ENCODE measurements at places on chromosomes 12 and 14.

DNA sequence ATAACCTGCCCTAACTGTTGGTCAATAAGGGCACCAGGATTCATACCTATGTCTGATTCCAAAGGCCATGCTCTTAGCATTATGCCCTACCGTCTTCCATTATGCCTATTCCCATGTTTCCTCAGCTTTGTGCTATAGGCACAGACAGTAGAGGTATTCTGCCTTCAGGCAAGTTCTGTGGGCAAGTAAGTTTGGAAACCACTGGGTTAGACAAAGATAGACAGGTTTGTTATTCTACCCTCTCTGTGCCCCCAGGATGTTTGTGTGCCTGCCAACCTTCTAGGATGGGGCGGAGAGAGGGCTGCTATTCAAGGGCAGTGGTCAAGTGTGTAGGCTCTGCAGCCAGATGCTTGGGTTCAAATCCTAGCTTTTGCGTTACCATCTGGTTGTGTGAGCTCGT, 4.6 kb downstream of the RAPGEF3 start:
- no peak for DNase-seq

- DNase-seq: no peak
Measured at GRCh38 chr12:21786041-21786531, 11.6 kb upstream of the KCNJ8 start.

- no peak for DNase-seq
Measured at GRCh38 chr12:65335021-65335714, 56.7 kb downstream of the MSRB3 start.

- no peak for DNase-seq
Measured at GRCh38 chr12:26833743-26834490, 923 bp upstream of the ITPR2 start.

GRCh38 chr12:51895378-51896135, 7.7 kb downstream of the ANKRD33 start:
- DNase-seq: no peak

- DNase-seq: no peak
Measured at GRCh38 chr12:29990971-29991370, 207.2 kb upstream of the TMTC1 start.

DNA sequence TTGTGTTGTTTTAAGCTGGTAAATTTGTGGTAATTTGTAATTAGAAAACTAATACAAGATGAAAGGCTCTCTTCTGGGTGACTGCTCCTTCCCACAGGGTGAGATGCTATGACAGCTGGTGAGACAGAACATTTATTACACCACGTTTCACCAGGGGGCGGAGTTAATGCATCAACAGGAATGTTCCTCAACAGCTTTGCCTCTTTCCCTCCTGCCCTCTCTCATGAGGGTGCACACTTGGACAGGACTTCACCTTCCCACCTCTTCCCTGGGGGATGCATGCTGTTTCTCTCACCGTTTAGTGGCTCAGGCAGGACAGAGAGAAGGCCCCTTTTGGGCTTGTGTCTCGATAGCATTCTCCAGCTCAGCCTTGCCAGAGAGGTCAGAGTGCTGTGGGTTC, 13.4 kb upstream of the PPP1R1A start:
- no peak for DNase-seq

- no peak for DNase-seq
Measured at GRCh38 chr14:52131640-52132320, 62.9 kb upstream of the NID2 start.

GRCh38 chr14:21300892-21301291, 21.0 kb downstream of the RPGRIP1 start:
- DNase-seq: no peak

- no peak for DNase-seq
Measured at GRCh38 chr14:58631732-58632131, 6.0 kb upstream of the DACT1 start.

- no peak for DNase-seq
Measured at GRCh38 chr12:53660041-53660440, 15.8 kb downstream of the ATP5MC2 start.

DNA sequence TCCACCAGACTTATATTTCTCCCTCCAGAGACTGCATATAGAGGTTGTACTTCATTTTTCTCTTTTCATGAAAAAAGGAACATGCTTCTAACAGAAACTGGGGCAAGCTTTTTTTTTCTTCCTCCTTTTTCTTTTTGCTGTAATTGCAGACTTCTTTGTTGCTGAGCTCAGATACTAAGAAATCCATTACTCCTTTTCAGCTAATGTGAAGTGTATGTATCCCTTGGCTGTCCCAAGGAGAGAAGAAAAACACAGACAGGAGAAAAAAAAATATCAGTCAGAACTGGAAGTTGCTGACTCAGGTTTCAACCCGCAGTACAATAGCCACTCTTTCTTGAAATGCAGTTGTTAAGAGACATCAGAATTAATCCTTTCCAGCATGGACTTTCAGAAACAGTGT, 1248.4 kb downstream of the LRFN5 start:
- DNase-seq: no peak

DNA sequence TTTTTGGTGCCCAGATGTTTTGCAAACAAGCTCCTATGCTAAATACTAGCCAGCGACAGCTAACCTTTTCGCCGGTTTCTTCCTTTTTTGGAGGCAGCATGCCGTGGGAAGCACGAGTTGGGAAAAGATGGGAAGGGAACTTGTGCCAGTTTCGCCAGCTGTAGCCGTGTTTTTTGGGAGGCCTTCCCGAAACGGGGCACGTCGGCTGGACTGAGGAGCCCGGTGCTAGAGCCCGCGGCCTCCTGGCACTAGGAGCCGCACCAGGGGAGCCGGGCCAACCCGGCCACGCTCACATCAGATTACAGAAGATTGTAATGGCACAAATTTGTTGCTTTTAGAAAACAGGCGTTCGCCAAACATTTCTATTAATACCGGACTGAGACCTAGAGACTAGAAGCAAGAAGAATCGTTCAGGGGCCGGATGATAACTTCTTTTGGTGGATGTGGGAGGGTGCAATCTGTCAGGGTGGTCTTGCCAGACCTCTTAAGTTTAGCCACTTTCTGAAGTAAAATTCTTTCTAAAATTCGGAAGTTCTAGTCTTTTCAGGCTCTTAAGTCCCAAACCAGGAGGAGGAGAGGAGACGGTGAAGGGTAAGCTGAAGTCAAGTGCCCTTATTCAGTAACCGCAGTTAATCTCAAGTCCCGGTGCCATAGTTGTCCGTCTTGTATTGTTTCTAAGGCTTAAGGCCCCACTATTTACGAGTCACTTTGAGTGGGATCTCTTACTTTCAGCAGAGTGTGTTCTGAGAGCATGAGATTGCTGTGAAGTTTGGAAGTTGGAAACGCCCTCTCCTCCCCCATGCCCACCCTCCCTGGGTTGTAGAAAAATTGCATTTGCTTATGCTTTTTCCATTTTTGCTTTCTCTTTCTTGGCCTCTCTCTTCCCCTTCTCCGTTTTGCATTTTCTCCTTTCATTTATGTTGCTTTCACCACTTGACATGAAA, 1.3 kb downstream of the RASSF3 start:
- DNase-seq: no peak

- DNase-seq: no peak
Measured at GRCh38 chr12:116347265-116347664, 69.8 kb upstream of the MED13L start.

- no peak for DNase-seq
Measured at GRCh38 chr12:100234591-100235304, 32.1 kb downstream of the DEPDC4 start.

DNA sequence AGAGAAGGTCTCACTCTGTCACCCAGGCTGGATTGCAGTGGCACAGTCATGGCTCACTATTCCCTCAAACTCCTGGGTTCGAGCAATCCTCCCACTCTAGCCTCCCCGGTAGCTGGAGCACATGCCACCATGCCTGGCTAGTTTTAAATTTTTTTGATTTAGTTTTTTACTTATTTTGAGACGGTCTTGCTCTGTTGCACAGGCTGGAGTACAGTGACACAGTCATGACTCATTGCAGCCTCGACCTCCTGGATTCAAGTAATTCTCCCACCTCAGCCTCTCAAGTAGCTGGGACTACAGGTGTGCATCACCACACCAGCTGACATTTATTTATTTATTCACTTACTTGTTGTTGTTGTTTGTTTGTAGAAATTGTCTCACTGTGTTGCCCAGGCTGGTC, 22.2 kb upstream of the DIP2B start:
- no peak for DNase-seq

- DNase-seq: no peak
Measured at GRCh38 chr14:29227631-29228030, 461.0 kb downstream of the FOXG1 start.

DNA sequence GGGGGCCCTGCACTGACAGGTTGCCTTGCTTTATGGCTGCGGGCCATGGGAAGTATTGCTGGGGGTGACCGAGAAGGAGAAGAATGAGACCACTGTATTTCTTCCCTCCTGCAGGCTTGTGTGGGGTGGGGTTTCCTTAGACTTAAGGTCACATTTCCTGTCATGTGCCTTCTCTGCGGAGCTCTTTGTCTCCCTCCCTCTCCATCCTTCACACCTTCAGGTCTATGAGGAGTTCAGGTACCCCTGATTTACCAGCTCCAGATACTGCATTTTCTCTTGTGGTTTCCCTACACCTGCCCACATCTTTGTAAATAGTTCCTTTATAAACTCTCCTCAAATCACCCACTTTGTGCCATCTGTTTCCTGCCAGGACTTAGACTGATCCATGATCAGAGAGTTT, 3.6 kb downstream of the FNTB start:
- DNase-seq: no peak

DNA sequence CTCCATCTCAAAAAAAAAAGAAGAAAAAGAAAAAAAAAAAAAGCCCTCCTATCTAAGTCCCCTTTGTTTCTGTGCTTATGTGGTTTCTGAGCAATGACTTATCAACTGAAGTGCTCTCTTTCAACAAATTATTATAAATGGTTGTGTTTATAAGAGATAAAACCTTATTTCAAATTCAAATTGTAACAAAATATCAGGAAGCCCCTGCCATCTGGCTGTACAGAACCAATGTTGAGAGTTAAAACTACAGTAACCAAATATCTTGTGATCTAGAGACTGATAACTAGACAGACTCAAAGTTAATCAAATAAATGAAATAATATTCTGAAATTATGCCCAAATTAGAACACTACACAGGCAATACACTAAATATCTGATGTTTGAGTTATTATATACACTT, 143.0 kb upstream of the CPNE8 start:
- DNase-seq: no peak

GRCh38 chr12:119319638-119320037, 14.9 kb upstream of the CCDC60 start:
- DNase-seq: no peak

DNA sequence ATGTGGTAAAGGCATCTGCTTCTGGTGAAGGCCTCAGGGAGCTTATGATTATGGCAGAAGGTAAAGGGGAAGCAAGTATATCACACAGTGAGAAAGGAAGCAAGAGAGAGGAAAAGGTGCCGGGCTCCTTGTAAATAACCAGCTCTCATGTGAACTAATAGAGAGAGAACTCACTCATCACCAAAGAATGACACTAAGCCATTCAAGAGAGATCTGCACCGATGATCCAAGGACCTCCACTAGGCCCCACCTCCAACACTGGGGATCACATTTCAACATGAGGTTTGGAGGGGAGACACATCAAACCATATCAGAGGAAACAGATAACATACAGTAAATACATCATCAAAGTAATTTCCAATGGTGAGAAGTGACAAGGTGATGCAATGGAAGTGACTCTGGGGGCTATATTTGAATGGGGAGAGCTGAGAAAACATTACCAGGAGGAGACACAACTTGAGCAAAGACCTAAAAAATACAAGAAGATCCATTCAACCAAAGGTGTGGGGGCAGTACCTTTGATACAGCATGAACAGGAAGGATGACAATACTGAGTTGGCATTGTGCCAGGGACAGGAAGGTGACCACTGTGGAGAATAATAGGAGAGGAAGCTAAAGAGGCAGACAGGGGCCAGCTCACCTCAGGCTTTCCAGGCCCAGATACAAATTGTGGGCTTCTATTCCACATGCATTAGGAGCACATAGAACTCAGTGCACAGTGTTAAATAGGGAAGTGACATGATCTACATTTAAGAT, 134.4 kb upstream of the GRIP1 start:
- no peak for DNase-seq

DNA sequence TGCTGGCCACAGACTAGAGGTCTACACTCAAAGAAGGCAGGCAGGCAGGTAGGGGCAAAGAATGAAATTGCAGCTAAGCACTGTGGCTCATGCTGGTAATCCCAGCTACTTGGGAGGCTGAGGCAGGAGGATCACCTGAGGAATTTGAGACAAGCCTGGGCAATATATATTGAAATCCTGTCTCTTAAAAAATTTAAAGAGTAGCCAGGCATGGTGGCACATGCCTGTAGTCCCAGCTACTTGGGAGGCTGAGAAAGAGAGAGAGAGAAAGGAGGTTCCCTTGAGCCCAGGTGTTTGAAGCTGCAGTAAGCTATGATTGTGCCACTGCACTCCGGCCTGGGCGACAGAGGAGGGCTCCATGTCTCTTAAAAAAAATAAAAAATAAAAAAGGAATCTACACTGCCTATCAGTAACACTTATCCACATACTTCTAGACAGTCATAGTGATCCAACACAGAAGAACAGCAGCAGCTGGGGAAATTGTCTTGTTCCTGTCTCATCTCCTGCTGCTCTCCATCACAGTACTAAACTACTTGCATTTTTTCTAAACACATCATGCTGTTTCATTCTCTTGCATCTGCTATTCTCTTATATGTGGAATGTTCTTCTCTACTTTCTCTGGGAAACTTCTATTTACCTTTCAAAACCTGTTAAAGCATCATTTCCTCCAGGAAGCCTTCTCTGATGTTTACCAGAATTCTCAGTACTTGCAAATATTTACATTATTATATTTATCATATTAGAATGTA, 57.2 kb downstream of the ATF7 start:
- no peak for DNase-seq

DNA sequence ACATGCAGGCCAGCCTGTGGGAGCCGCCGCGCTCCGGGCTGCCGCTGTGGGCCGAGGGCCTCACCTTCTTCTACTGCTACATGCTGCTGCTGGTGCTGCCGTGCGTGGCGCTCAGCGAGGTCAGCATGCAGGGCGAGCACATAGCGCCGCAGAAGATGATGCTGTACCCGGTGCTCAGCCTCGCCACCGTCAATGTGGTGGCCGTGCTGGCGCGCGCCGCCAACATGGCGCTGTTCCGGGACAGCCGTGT, 2.9 kb downstream of the TMEM121 start:
- no peak for DNase-seq

GRCh38 chr14:54211551-54212308, 185.1 kb upstream of the CDKN3 start:
- no peak for DNase-seq

- DNase-seq: no peak
Measured at GRCh38 chr12:53062977-53063707, 13.3 kb downstream of the TNS2 start.

DNA sequence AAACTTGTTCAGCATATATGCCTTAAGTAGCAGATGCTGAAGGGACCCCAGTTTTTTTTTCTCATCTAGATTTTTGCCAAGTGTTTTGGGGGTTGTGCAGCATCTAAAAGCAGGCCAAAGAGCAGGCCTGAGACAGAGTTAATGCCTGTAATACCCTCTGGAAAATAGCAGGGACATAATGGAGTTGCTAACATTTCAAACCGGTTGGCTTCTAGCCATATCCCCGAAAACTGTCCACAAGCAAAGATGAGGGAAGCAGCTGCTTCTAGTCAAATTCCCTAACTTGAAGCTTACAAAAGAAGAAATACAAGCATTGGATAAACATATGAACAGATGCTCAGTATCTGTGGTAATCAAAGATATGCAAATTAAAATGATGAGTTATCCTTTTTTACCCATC, 52.1 kb upstream of the AEBP2 start:
- no peak for DNase-seq
